Left ventricle myocardium superior (tissue), 1 donor: ENCODE measurements at places on chromosomes 2 and 18. TPM values are rescaled to one million over a fixed set of nuclear protein-coding genes. Genes with fewer than 3 reads are reported as not detected.
A peak's percentile ranks its signal among the peaks of the same experiment; 100 is the strongest.

GRCh38 chr18:55275039-55275901 lies 312.7 kb downstream of the TCF4 start:
- peak; percentile 27 for DNase-seq

MC2R gene
- not detected for total RNA-seq

- no peak for DNase-seq
Observed at GRCh38 chr18:10040287-10041011, 126.6 kb downstream of the VAPA start.

DNA sequence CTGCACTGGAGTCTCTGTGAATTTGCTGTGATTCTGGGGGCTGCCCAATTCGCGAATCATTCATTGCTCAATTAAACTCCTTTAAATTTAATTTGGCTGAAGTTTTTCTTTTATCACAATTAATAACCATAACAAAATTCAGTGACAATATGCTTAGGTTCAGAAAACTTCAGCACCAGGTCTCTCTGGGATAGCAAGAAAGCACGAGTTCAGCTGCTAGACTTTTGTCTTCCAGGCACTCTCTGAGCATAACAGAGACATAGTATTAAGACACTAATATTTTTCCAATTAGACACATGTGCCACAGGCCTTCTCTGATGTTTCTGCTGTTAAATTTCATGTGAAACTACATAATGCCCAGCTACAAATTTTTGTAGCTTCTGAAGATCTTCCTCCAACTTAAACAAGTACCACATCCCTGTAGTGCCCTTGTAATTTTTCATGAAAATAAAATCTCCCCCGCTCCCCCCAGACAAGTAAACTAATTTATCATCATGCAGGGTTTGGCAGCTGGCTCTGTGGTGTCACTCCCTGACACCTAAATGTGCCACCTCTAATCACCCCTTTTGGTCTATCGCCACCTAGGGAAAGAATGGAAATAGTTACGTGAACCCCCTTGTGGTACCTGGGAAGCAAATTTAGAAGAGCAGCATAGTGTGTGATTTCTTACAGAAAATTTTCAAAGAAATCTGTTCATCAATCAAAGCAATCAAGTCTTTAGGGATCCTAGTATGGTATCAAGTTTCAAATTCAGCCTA lies 94.1 kb downstream of the CSRNP3 start:
- no peak for DNase-seq

DNA sequence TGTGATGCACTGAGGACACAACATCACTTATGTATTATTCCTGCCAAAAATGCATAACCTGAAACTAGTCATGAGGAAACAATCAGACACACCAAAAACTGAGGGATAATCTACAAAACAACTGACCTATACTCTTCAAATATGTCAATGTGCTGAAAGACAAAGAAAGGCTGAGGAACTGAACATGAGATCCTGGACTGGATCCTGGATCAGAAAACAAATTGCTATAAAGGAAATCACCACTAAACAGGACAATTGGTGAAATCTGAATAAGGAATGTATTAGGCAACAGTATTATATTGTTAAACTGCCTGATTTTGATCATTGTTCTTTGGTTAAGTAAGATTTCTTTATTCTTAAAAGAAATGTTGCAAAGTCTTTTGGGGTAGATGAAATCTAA lies 28.8 kb downstream of the CUL3 start:
- no peak for DNase-seq

GRCh38 chr2:184598316-184599053 lies at the start of gene ZNF804A:
Gene ZNF804A (plus strand): TSS chr2:184598529. CDS start chr2:184598960, 431 bp downstream.
- DNase-seq = peak; percentile 62

DNA sequence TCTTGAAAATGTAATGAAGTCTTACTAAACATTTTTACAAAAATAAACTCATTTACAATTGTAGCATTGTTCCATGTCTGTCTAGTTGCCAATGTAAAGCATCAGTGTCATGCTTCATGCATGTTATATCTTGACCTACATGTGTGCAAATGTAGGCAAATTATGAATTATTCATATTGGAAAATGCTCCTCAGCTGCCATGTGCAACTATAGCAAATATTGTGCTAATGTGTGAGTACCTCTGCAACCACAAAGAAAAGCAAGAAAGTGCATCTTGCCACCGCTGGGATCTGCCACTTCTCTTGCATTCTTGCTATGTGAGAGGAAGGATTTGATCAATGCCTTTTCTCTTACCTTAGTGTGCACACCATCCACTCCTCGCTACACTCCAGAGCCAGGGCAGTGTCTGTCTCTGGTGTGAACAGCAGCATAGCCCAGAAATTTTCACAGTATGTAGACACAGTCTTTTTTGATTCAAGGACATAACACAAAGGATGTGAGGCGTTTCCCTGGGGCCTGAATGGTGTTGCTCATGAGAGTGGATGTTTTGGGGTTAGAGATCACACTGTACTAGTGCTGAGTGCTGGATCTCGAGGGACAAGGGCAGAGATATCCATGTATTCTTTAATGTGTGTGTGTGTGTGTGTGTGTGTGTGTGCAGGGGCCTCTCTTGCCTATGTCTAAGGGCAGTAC lies 47.6 kb upstream of the HAAO start:
- DNase-seq = no peak

CCDC150 gene
- total RNA-seq = 0.74 TPM

DNA sequence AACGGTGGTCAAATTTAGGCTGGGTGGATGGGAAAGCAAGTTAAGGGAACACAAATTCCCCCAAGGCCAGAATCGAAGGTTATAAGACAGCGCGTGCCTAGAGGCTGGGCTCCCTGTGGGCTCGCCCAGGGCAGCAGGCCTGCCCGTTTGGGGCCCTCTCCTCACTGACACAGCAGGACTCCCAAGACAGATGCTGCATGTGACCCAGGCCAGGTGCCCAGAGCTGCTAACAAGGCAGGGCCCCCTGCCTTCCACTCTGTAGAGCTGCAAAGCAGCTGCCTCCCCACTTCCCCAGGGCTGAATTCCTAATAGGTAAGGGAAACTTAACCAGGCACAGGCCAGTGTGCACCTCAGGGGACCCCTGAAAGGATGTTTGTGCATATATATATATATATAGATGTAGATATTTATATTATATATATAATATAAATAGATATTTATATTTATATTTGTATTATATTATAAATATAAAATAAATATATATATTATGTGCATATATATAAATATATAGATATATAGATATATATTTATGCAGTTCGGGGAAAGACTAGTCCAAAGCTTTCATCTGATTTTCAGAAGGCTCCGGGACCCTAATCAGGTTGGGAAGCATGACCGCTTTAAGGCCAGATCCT lies 43.7 kb downstream of the TMEM37 start:
- peak; percentile 77 for DNase-seq

CHRND gene
- total RNA-seq = not detected

- no peak for DNase-seq
Observed at GRCh38 chr18:69996951-69997798, 49.5 kb upstream of the CD226 start.

DNA sequence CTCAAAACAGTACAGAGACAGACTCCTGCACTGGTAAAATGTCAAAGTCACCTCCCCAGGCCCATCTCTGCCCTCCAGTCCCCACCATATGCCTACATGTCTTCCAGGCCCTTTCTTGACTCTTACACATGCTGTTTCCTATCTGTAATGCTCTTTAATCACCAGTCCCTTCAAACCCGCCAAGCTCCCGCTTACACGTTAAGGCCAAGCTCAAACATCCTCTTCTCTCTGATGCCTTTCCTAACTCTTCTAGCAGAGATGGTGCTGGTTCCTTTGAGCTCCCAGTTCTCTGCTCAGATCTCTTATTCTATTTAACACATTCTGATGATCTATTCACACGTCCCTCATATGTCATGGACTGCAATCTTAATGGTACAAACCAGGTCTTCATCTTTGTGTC lies 5.0 kb downstream of the EVA1A start:
- no peak for DNase-seq

- DNase-seq = no peak
Observed at GRCh38 chr2:128611421-128612320, 293.0 kb upstream of the HS6ST1 start.

ACMSD gene
- not detected for total RNA-seq

RNF152 gene
- 10.8 TPM for total RNA-seq

GRCh38 chr2:1632510-1632909 lies 111.8 kb downstream of the PXDN start:
- DNase-seq = no peak

GRCh38 chr2:187964746-187965145 lies 326.9 kb upstream of the GULP1 start:
- no peak for DNase-seq

DNA sequence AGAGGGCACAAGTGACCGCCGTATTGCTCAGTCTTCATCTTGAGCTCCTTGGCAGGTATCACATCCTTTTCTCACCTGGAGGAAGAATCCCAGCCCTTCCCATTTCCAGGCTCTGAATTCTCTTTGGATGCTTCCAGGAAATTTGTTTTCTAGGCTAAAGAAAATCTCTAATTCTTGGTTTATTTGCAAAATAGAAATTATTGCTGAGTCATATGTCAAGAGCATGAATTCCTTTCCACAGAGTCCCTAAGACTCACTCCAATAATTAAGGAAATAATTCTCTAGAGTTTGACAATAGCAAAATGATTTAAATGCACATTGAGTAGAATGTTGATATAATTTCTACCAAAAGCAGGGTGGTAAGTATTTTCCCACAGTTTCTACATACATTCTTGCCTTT lies 16.3 kb upstream of the CCDC68 start:
- no peak for DNase-seq

GRCh38 chr2:176356251-176356650 lies 87.0 kb downstream of the MTX2 start:
- no peak for DNase-seq

DNA sequence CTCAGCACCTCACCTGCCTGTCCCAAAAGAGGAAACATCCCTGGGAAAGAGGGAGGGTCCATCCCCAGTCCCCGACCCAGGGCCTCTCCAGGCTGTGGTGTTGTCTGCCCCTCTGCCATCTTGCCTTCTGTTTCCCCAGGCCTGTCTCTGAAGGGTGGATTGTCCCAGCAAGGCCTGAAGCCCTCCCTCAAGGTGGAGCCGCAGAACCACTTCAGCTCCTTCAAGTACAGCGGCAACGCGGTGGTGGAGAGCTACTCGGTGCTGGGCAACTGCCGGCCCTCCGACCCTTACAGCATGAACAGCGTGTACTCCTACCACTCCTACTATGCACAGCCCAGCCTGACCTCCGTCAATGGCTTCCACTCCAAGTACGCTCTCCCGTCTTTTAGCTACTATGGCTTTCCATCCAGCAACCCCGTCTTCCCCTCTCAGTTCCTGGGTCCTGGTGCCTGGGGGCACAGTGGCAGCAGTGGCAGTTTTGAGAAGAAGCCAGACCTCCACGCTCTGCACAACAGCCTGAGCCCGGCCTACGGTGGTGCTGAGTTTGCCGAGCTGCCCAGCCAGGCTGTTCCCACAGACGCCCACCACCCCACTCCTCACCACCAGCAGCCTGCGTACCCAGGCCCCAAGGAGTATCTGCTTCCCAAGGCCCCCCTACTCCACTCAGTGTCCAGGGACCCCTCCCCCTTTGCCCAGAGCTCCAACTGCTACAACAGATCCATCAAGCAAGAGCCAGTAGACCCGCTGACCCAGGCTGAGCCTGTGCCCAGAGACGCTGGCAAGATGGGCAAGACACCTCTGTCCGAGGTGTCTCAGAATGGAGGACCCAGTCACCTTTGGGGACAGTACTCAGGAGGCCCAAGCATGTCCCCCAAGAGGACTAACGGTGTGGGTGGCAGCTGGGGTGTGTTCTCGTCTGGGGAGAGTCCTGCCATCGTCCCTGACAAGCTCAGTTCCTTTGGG lies 47.2 kb downstream of the BOLA3 start:
- DNase-seq = no peak

CYTIP gene
- total RNA-seq = 1.2 TPM

PDIA6 gene
- total RNA-seq = 119 TPM

UGT1A3 gene
- not detected for total RNA-seq

EGR4 gene
- total RNA-seq = not detected

STRN gene
- 49.7 TPM for total RNA-seq

TMEM163 gene
- total RNA-seq = 0.40 TPM

- DNase-seq = no peak
Observed at GRCh38 chr2:231222318-231223000, 24.0 kb downstream of the ARMC9 start.
